D721Med (cell line): ENCODE measurements at places on chromosomes 4 and X.
A peak's percentile ranks its signal among the peaks of the same experiment; 100 is the strongest.

- no peak for DNase-seq
Measured at GRCh38 chrX:30831082-30831481, 58.0 kb downstream of the TAB3 start.

GRCh38 chr4:10100734-10101216 lies 15.8 kb downstream of the WDR1 start:
- no peak for DNase-seq

- no peak for DNase-seq
Measured at GRCh38 chr4:181674315-181674875, 568.8 kb upstream of the TENM3 start.

- no peak for DNase-seq
Measured at GRCh38 chrX:28847423-28847822, 260.2 kb downstream of the IL1RAPL1 start.

- no peak for DNase-seq
Measured at GRCh38 chr4:2587213-2587823, 50.9 kb downstream of the FAM193A start.

DNA sequence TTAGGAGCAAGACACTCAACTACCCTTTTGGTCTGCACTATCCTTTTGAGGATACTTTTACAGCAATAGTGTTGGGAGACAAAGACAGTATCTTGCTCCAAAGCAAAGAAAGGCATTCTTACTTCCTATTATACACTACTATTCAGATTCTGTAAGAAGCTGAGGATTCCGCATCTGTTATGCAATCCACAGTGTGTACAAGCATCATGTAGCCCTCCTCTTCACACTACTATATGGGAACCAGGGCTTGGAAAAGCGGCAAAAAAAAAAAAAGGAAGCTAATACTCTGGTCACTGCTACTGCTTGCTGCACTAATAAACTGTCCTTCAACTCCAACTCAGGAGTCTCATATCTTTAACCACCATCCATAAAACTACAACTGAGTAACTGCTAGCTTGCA lies 59.1 kb downstream of the FBXW7 start:
- no peak for DNase-seq

GRCh38 chr4:86484241-86484640 lies 109.9 kb upstream of the PTPN13 start:
- DNase-seq: no peak

GRCh38 chr4:39660045-39660444 lies 21.4 kb upstream of the SMIM14 start:
- DNase-seq: no peak

GRCh38 chr4:117965622-117966021 lies 68.7 kb upstream of the NDST3 start:
- no peak for DNase-seq

GRCh38 chrX:30282527-30282926 lies 26.7 kb downstream of the NR0B1 start:
- DNase-seq: no peak

GRCh38 chr4:159048166-159048886 lies 54.6 kb upstream of the RAPGEF2 start:
- DNase-seq: no peak

- no peak for DNase-seq
Measured at GRCh38 chr4:6886886-6887285, 22.7 kb upstream of the TBC1D14 start.

- DNase-seq: no peak
Measured at GRCh38 chrX:48761674-48762471, at the start of gene GLOD5. TSS of gene GLOD5 (plus strand) at chrX:48761747. CDS start at chrX:48761791, 44 bp downstream.

DNA sequence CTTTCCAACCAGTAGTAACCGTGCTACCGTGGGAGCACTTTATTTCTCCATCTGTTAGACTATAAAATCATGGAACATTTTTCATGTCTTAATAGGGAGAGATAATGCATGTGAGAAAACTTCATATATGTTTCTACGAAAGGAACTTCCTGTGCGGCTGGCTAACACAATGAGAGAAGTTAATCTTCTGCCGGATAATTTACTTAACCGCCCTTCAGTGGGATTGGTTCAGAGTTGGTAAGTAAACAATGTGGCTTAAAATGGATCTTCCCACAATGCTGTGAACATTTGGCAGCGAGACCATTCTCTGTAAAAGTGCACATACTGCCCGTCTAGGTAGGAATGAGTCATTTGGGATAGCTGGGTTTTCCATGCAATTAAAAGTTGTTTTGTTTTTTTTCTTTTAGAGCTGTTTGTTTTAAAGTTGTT lies 29.6 kb downstream of the PDK3 start:
- no peak for DNase-seq

- DNase-seq: no peak
Measured at GRCh38 chr4:127469542-127469941, 163.2 kb upstream of the INTU start.

DNA sequence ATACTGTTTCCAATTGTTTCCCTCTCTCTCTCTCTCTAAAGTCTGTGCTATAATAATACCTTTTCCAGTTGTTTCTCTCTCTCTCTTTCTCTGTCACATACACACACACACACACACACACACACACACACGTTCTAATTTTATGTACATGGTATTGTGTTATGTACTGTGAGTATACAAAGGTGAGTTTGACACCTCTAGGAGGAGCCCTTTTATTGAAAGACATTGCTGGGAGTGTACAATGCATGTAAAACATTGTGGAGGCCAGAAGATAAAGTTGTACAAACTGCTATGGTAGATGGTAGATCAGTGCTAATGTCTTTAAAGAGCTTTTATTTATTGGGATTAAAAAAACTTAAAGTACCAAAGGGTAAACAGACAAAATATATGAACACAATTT lies 53.6 kb downstream of the BLTP1 start:
- no peak for DNase-seq

GRCh38 chr4:172740434-172740833 lies 428.2 kb upstream of the GALNT7 start:
- no peak for DNase-seq

DNA sequence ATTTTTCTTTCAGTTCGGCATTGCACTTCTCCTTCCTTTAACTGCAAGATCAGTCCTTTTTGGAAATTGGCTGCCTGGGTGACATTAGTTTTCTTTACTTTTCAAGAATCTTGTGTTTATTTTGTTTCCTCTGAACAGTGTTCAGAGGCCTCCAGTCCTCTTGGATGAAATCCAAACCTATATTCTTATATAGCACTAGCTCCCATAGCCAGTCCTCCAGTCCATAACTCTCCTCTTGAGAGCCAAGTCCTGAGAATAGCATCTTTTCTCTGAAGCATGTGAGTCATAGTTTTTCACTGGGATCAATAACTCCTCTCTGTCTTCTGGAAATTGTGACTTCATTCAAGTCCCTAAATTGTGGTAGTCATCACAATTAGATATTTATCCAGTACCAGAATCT lies 357.5 kb downstream of the RAPGEF2 start:
- no peak for DNase-seq

- DNase-seq: no peak
Measured at GRCh38 chr4:121792966-121793365, 8.2 kb upstream of the EXOSC9 start.

- no peak for DNase-seq
Measured at GRCh38 chr4:137536789-137537561, 4.7 kb upstream of the PCDH18 start.

GRCh38 chr4:108036213-108036612 lies 46.5 kb downstream of the HADH start:
- DNase-seq: no peak

DNA sequence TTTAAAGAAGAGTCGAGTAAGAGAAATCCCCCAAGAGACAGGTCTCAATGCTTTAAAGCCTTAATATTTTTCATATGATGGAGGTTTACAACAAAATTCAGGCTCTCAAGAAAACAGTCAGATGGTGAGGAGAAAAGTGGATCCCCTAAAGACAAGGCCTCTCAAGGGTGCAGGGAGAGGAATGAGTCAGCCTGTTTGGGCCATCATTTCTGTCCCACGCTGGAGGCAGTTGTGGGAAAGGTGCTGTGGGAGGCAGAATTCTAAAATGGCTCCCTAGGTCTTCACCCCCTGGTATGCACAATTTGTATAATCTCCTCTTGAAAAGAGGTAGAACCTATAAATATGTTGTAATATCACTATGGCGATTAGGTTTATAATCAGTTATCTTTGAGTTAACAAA lies 4.6 kb upstream of the TIFA start:
- no peak for DNase-seq

- DNase-seq: no peak
Measured at GRCh38 chrX:113512700-113513395, 672.2 kb upstream of the AMOT start.

DNA sequence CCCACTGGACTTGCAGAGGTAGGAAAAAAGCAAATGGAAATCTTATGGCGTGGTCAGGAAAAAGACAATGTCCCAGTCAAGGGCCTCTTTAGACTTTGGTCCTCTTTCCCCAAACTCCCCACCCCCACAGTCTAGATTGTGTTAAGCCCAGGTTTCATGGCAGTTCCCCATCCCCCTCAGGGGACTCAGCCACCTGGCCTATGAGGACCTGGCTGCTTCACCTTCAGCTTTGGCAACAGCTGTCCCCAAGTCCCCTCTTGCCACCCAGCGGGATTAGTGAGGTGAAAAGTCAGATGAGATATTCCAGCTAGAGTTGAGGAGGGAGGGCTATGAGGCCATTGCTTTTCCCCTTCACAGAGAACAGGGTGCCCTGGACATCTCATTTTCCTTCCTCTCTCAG lies 457 bp downstream of the RIPPLY1 start:
- DNase-seq: no peak

DNA sequence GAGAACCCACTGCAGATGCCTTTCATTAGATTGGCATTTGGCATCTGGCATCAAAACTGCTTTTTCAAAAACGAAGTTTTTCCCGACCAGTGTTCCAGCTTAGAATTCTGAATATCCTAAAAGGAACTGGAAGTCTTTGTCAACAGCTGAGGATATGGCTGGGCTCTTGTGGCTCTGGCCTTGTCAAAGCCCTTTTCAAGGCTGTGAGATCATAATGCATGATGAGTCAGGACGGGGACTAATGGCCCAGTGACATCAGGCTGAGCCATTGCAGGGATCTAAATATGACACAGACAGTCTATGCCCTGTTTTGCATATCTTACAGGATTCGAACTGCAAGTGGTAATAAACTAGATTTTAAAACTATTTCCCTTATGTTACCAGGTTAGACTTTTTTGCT lies 306.4 kb downstream of the PTTG2 start:
- DNase-seq: no peak

GRCh38 chrX:16240231-16240905 lies 73.1 kb downstream of the MAGEB17 start:
- no peak for DNase-seq

GRCh38 chr4:15201782-15202181 lies 199.5 kb downstream of the CPEB2 start:
- DNase-seq: no peak

DNA sequence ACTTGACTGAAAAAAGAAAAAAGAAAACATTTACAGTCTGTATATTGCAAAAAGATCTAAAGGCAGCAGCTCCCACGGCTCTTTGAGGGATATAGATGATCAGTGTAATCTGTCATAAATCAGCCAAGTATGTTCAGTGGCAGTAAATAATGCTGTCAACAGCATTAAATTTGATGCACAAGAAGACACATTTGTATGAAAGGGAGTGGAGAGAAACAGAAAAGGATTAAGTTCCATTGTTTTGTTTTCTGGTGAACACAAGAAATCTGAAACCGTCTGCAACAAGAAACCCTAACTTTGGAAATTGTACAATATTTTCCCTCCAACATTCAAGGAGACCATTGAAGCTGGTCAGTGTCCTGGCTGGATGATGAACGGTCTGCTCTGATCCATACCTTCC lies 27.6 kb upstream of the C1QTNF7 start:
- DNase-seq: no peak

GRCh38 chrX:54116391-54116790 lies 66.7 kb downstream of the FAM120C start:
- DNase-seq: no peak

DNA sequence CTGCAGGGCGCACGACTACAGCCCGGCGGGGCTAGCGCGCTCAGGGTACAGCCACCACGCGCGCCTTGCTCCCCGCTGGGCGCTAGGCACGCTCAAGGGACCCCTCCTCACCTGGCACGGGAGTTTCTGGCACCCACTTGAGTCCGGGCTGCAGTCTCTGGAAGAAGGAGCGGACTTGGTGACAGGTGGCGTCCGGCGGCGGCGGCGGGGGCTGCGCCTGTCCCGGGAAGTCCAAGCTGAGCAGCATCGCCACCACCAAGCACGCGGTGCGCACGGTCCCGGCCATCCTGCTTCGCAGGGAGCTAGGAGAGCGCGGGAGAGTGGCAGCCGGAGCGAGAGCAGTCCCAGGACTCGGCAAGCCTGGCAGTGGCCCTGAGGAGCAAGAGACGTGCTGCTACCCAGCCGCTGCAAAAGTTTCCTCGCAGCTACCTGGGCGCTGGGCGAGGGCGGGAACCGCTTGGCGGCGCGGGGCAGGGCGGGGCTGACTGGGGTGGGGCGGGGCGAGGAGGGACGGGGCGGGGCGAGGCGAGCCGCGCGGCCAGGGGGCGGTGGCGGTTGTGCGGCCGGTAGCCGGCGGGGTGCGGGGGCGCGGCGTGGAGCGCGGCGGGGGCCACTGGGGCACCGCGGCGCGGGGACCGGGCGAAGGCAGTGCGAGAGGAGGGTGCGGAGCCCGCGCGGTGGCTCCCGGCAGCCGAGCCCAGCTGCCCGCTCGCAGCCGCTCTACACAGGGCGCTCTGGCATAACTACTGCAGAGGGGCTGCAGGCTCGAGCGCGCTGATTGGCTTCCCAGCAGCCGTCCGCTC lies at the start of gene GPC3:
GPC3 (minus strand) TSS at position 431 of the 803 bp plus-strand sequence.
- peak; percentile 17 for DNase-seq
